Effector CD8-positive, alpha-beta T cell (primary cell): ENCODE measurements at places on chromosomes 3 and 15.

- DNase-seq = no peak
Observed at GRCh38 chr15:85037641-85038040, 56.0 kb downstream of the PDE8A start.

- no peak for DNase-seq
Observed at GRCh38 chr15:65096481-65097385, 18.3 kb downstream of the UBAP1L start.

GRCh38 chr15:81083201-81083600, 50.9 kb upstream of the CFAP161 start:
- DNase-seq = no peak

DNA sequence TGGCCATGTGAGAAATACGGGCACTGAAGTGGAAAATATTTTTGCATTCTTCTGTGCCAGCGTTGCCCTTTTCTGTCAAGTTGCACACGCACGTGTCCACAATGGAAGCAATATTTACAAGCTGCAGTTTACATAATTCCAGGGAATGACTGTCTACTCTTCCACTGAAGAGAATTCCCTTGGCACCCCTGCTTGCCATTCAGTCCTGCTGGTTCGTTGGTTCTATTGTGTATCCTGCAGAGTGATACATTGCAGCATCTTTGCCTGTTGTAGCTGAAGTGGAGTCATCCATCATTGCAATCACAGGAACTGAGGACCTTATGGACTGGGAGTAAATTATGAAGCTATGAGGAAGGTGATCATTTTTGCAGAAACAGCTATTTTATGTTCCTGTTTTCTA, 759.4 kb downstream of the ROBO2 start:
- DNase-seq = no peak

- no peak for DNase-seq
Observed at GRCh38 chr3:119580067-119580760, 922 bp downstream of the ADPRH start.

GRCh38 chr3:46566040-46566641, at the start of gene LRRC2:
Gene LRRC2, minus strand, starts transcription at chr3:46566302. Its CDS starts 14,711 bp downstream, at chr3:46551591.
- DNase-seq = no peak
